ENCODE measurements at places on chromosomes 11 and 22.
A peak's percentile ranks its signal among the peaks of the same experiment; 100 is the strongest.

- no peak for DNase-seq
Observed at GRCh38 chr11:3205261-3206155, 13.1 kb downstream of the MRGPRG start.

DNA sequence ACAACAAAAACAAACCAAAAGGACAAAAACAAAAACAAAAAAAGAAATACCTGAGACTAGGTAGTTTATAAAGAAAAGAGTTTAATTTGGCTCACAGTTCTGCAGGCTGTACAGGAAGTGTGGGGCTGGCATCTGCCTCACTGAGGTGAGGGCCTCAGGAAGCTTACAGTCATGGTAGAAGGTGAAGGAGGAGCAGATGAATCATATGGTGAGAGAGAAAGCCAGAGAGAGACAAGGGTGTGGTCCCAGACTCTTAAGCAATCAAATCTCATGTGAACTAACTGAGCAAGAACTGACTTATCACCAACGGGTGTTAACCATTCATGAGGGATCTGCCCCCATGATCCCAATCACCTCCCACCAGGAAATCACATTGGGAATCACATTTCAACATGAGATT lies 58.8 kb upstream of the ZBED5 start:
- peak; percentile 51 for DNase-seq

- DNase-seq = no peak
Observed at GRCh38 chr11:79661373-79661772, 220.5 kb upstream of the TENM4 start.

GRCh38 chr11:128210148-128210940 lies 377.0 kb downstream of the ETS1 start:
- DNase-seq = no peak

- no peak for DNase-seq
Observed at GRCh38 chr11:64776875-64777274, 1.5 kb downstream of the SF1 start.

DNA sequence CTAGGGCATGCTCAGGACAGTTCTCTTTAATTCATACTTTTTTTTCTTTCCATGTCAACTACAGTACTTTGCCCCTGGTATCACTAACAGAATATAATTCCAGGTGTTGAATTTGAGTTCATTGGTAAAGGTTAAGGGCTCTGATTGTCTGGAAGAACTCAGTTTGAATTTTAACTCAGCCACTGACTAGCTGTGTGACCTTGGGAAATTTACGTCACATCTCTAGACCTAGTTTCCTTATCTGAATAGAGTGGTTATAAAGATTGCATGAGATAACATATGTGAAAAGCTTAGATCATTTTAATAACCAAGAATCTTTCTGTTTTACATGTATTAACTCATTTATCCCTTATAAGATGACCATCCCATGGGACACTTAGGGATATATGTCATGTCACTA lies 15.8 kb upstream of the ZC3H12C start:
- no peak for DNase-seq

GRCh38 chr11:68314203-68315170 lies 2.1 kb downstream of the LRP5 start:
- peak; percentile 52 for DNase-seq

DNA sequence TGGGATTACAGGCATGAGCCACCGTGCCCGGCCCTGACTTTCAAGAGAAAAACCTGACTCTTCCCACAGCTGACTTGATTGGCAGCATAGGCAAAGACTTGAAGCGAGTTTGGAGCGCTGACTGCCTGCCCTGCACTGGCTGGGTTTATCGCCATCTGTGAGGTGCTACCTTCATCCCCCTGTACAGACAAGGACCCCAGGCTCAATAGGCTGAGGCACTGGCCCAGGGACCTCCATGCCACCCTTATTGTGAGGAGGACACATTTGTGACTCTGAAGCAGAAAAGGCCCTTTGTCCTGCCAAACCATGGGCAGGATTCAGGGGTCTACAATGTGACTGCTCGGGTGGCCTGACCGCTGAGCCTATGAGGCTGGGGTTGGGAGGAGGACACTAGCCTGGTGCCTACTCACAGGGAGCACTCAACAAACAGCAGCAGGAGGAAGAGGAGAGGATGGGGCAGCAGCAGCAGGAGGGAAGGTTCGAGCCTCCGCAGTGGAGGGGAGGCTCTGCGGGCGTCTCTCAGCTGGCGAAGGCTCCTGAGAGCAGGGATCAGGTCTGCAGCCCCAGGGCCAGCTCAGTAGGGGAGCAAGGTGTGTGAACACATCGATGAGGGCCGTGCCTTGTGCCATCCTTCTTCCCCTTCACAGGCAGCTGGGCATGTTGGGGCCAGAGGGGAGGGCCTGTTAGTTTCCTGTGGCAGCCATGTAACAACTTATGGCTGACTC lies 72.9 kb upstream of the WNT7B start:
- no peak for DNase-seq

DNA sequence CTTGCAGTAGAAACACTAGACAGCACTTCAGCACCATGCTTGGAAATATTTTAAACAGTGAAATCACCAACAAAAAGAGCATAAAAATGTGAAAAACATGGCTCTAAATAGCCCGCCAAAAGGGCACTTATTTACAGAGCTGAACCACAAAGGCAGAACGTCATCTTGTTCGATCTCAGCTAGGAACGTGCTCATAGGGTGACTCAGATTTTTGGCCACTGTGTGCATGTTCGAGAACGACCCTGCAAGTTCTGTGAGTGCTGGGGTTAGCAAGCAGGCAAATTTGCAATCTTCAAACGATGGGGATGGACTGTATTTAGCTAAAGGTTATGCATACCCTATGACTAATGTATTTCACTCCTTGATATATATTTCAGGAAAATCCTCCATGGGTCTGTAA lies 30.6 kb downstream of the OR2AT4 start:
- no peak for DNase-seq

GRCh38 chr22:44055805-44056204 lies 31.7 kb downstream of the PARVB start:
- DNase-seq = peak; percentile 87
